ENCODE measurements at places on chromosomes 7 and 10. TPM values are rescaled to one million over a fixed set of nuclear protein-coding genes. Genes with fewer than 3 reads are reported as not detected.
A peak's percentile ranks its signal among the peaks of the same experiment; 100 is the strongest.

ADK gene
- total RNA-seq, result 38.1 TPM

DNA sequence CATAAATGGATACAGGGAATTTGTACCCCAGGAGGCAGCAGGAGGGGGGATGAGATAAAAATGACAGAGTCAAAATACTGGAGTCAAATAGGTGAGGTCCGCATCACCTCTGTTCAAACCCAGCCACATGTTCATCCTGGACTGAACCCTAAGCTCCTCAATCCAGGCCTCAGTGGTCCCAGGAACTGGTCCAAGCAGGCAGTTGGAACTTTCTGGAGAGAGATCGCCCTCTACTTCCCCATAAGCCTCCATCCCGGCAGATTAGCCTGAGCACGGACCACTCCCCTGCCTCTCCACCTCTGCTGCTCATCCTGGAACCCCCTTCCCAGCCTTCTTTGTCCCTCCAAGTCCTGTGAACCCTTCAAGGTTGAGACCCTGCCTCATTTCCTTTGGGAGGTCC lies 959.7 kb upstream of the ZNF722 start:
- H3K4me3 ChIP-seq, result no peak overlapping the region
- no peak overlapping the region for H3K27ac ChIP-seq
- no peak for DNase-seq
- H3K27me3 ChIP-seq, result no peaks in the 10 kb centered on the region

TNKS2 gene
- 33.3 TPM for total RNA-seq

NRP1 gene
- 306 TPM for total RNA-seq

DLX6 gene
- total RNA-seq, result not detected

UBTD1 gene
- total RNA-seq, result 42.6 TPM

ENTPD7 gene
- total RNA-seq, result 20.6 TPM

AGR2 gene
- total RNA-seq, result not detected

GRCh38 chr7:48035967-48036478 lies 680 bp downstream of the C7orf57 start:
- no peak overlapping the region for H3K27ac ChIP-seq
- H3K27me3 ChIP-seq, result peaks cover 16% of the 10 kb centered on the region
- peak; percentile 34 for DNase-seq
- H3K4me3 ChIP-seq, result peak overlapping the region; percentile 43

- no peak overlapping the region for H3K4me3 ChIP-seq
- no peaks in the 10 kb centered on the region for H3K27me3 ChIP-seq
- no peaks in the 10 kb centered on the region for H3K36me3 ChIP-seq
- H3K27ac ChIP-seq, result peak overlapping the region; percentile 41
- peaks cover 22% of the 10 kb centered on the region for H3K4me1 ChIP-seq
- DNase-seq, result peak; percentile 62
Measured at GRCh38 chr7:34069676-34070075, 164.3 kb downstream of the BMPER start.

LEP gene
- total RNA-seq, result not detected

DNA sequence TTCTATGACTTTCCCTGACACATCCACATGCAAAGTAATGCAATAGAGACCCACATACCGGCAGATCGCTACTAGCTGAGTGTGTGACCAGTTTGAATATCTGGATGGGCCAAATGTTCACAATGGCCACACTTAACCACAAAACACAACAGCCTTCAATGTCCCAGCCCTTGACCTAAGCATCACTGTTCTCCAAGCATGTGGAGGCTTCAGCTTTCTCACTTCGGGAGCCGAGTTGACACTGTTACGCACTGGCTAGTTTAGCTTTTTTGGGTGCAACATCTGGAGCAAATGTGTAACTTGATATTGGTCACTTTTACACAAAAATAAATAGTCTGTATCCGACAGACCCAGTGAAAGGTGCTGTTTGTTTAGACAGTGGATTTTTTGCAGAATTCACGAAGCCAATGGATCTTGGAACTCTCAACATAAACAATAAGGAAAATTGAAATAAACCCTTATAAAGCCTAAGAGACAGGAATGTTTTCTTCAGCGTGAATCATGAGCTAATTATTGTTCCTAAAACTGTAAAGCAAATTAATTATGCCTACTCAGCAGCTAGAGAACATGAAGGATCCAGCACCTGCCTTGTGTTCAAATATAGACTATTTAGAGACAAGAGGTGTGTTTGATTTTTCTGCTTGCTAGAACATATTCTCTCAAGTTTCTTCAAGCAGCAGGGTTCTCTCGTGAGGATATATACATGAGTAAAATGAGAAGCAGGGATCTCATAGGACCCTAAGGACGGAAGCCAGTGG lies 117.6 kb upstream of the JCAD start:
- no peak overlapping the region for H3K27ac ChIP-seq
- H3K4me3 ChIP-seq, result no peak overlapping the region
- H3K4me1 ChIP-seq, result no peaks in the 10 kb centered on the region
- no peaks in the 10 kb centered on the region for H3K36me3 ChIP-seq
- no peak for DNase-seq
- H3K27me3 ChIP-seq, result no peaks in the 10 kb centered on the region

PSMG3 gene
- 25.5 TPM for total RNA-seq

GRCh38 chr7:117791877-117792780 lies 81.1 kb downstream of the CTTNBP2 start:
- H3K4me1 ChIP-seq, result no peaks in the 10 kb centered on the region
- H3K27ac ChIP-seq, result no peak overlapping the region
- H3K36me3 ChIP-seq, result no peaks in the 10 kb centered on the region
- peaks cover 2% of the 10 kb centered on the region for H3K27me3 ChIP-seq

DNA sequence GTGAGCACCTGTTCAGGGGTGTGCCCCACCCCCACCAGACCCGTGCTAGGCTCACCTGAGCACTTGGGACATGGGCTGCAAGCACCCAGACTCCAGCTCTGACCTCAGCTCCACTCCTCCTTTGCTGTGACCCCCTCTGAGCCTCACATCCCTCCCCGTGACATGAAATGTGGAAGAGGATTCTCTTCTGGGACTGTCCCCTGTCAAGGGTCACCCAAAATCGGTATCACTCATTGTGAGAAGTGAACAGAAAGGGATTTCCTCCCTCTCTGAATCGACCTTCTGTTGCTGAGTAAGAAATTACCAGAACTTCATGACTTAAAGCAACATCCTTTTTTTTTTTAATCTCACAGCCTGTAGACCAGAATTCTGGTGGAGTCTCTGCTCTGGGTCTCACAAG lies 6.2 kb upstream of the CHST15 start:
- no peak overlapping the region for H3K4me3 ChIP-seq
- H3K27me3 ChIP-seq, result peaks cover 6% of the 10 kb centered on the region
- H3K27ac ChIP-seq, result no peak overlapping the region
- DNase-seq, result no peak

GRCh38 chr10:85433248-85433647 lies 933.3 kb downstream of the GRID1 start:
- H3K27ac ChIP-seq, result no peak overlapping the region
- no peaks in the 10 kb centered on the region for H3K36me3 ChIP-seq
- H3K27me3 ChIP-seq, result no peaks in the 10 kb centered on the region
- H3K4me3 ChIP-seq, result no peak overlapping the region
- H3K4me1 ChIP-seq, result no peaks in the 10 kb centered on the region

DNA sequence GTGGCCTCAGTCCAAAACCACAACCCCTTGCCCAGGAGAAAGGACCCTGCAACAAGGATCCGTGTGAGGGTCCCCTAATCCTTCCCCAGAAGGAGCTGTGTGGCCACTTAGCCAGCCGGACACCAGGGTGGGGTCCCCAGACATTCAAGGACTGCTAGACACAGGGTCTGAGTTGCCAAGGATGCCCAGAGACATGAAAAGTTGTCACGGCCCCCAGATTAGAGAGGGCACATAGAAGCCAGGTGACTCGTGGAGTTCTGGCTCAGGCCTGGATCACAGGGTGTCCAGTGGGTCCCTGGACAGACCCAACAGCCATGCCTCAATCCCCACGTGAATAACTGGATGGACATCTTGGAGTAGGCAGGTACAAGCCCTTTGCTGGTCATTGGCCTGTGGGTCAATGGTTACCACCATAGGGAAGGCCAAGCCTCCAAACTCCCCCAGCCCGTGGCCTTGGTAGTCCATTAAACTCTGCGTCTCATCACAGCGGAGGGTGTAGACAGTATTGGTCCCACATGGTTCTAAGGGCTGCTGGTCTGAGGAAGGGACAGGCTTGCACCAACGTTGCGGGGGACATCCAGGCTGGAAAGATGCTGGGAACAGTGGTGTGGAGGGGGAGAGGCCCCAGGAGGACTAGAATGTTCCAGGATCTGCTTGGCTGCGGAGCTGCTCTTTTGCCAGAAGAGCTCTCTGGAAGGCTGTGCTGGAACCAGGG lies 205.9 kb upstream of the PPP2R2D start:
- no peaks in the 10 kb centered on the region for H3K4me1 ChIP-seq
- DNase-seq, result no peak
- H3K27ac ChIP-seq, result no peak overlapping the region
- no peaks in the 10 kb centered on the region for H3K36me3 ChIP-seq
- H3K4me3 ChIP-seq, result no peak overlapping the region

DNA sequence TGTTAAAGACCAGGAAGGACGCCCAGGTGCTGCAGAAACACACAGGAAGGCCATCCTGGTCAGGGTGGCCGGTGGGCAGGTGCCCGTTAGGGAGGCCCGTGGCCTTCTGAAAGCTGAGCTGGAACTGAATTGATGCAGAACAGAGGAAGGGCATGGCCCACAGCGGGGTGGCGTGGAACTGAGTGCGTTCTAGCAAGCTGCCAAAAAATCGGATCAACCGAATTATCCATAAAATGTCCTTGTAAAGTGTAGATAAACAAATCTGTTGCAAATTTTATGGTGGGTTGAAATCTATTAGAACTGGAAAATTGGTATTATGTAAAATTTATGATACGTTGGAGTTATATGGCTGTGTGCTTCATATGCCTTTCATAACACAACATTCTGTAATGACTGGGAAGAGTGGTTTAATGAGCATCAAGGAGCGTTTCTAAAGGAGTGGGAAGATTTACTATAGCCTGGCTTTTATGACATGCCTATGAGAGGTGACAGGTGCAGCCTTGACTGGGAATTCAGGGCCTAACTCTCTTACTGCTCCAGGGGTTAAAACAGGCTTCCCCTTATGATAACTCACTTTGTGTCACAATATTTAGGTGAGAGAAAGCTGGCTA lies 108.1 kb downstream of the GPR26 start:
- H3K4me3 ChIP-seq, result no peak overlapping the region
- no peak overlapping the region for H3K27ac ChIP-seq
- DNase-seq, result no peak
- no peaks in the 10 kb centered on the region for H3K4me1 ChIP-seq
- no peaks in the 10 kb centered on the region for H3K27me3 ChIP-seq
- no peaks in the 10 kb centered on the region for H3K36me3 ChIP-seq

GRCh38 chr7:79455173-79455790 lies 1.8 kb upstream of the MAGI2 start:
- no peak overlapping the region for H3K27ac ChIP-seq
- no peaks in the 10 kb centered on the region for H3K27me3 ChIP-seq
- no peak for DNase-seq
- peaks cover 19% of the 10 kb centered on the region for H3K4me1 ChIP-seq
- H3K36me3 ChIP-seq, result peaks cover 9% of the 10 kb centered on the region
- no peak overlapping the region for H3K4me3 ChIP-seq

DNA sequence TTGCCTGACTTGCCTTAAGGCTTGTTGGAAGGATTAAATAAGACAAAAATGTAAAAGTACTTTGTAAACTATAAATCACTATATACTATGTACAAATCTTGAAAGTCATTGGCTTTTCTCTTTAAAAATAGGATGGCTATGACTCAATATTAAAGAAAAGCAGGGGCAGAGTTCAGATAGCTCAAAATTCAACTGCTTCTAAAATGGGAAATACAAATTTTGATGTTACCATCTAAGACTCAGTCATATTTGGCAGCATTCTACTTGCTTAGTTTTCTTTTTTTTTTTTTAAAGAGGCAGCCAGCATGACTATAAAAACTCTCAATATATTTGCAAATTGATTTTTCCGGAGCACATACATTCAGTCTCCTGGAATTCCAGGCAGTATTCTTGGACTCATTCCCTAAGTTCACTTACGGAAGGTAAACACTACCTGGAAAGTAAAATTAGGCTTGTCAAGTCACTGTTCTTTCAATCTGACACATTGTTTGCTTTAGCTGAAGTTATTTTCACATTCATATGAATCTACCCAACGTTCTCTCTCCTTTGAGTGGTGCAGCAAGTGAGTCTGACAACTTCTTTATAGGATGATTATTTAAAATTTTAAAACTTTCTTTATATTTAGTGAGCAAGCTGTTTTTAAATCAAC lies 133.8 kb upstream of the CCDC6 start:
- no peak overlapping the region for H3K4me3 ChIP-seq
- H3K27ac ChIP-seq, result no peak overlapping the region
- H3K36me3 ChIP-seq, result no peaks in the 10 kb centered on the region
- H3K27me3 ChIP-seq, result no peaks in the 10 kb centered on the region
- no peak for DNase-seq
- no peaks in the 10 kb centered on the region for H3K4me1 ChIP-seq

DNA sequence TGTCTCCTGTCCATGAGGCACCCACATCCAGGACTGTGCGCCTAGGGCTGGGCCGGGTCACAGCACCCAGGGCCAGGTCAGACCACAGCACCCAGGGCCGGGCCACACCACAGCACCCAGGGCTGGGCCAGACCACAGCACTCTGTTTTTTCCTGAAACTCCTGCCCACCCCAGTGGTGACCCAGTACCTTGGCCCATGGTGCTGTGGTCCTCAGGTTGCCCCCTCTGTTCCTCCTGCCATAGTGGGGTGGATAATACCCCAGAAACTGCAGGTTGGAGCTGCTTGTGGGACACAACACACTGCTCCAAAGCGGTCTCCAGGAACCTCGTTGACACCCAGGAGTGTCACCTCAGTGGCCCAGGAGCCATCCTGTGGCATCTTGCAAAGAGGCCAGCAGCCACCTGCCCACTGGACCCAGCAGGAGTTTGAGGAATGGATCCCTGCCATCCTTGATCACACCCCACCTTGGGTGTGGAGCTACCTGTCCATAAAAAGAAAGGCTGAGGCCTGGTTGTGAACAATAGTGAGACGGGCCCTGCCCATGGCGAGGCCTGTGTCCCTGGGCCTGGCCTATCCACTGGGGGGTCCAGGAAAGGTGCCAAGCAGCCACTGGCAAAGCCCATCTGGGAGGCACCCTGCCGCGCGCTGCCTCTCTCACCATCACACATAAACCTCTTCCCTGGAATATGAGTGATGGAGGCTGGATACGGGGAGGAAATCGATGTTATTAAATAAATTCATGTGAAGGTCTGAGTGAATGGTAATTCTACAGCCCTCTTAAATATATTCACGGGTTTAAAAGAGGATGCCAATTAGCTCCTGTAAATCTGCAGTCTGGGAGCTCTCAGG lies 89.0 kb downstream of the NKX6-2 start:
- no peaks in the 10 kb centered on the region for H3K27me3 ChIP-seq
- no peaks in the 10 kb centered on the region for H3K36me3 ChIP-seq
- H3K27ac ChIP-seq, result no peak overlapping the region
- no peak overlapping the region for H3K4me3 ChIP-seq
- no peaks in the 10 kb centered on the region for H3K4me1 ChIP-seq

- H3K27me3 ChIP-seq, result no peaks in the 10 kb centered on the region
- peaks cover 5% of the 10 kb centered on the region for H3K4me1 ChIP-seq
- no peak for DNase-seq
- H3K27ac ChIP-seq, result no peak overlapping the region
- no peaks in the 10 kb centered on the region for H3K36me3 ChIP-seq
Measured at GRCh38 chr10:4345877-4346646, 479.9 kb upstream of the AKR1E2 start.

GRCh38 chr7:50648570-50649169 lies 83.5 kb upstream of the DDC start:
- no peak overlapping the region for H3K4me3 ChIP-seq
- H3K27me3 ChIP-seq, result no peaks in the 10 kb centered on the region
- H3K27ac ChIP-seq, result no peak overlapping the region
- no peak for DNase-seq

- H3K27ac ChIP-seq, result no peak overlapping the region
- no peaks in the 10 kb centered on the region for H3K27me3 ChIP-seq
- no peaks in the 10 kb centered on the region for H3K36me3 ChIP-seq
- DNase-seq, result peak; percentile 60
- no peaks in the 10 kb centered on the region for H3K4me1 ChIP-seq
Measured at GRCh38 chr7:105885387-105886111, 9.2 kb upstream of the ATXN7L1 start.
